Caudate nucleus (tissue), 63 donors: ENCODE measurements at places on chromosomes 6 and 20.

- DNase-seq, result no peak
Measured at GRCh38 chr20:1619861-1620444, at the start of gene SIRPB1. SIRPB1 (minus strand) TSS chr20:1620009; CDS start chr20:1619944, 65 bp downstream.

DNA sequence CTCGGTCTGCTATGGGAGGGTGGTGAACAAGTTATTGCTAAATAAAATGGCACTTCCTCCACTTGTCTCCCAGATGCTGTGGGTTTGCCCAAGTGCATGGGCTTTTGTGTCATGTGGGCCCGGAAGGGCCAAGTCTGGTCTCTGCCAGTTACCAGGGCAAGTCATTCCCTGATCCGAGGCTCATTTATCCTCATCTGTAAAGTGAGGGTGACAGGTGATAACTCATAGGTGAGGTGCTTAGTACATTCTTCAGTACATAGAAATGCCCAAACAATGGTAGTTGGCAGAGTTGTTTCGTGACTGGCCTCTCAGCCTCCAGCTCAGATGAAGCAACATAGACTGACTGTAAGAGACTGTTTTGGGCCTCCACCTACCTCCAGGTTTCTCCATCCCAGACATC, 2.0 kb upstream of the MUCL3 start:
- no peak for DNase-seq

- DNase-seq, result no peak
Measured at GRCh38 chr6:13461805-13462204, 25.6 kb downstream of the GFOD1 start.

GRCh38 chr6:128572294-128572693, 51.9 kb upstream of the PTPRK start:
- DNase-seq, result no peak

GRCh38 chr20:48098099-48098498, 312.8 kb upstream of the SULF2 start:
- no peak for DNase-seq

DNA sequence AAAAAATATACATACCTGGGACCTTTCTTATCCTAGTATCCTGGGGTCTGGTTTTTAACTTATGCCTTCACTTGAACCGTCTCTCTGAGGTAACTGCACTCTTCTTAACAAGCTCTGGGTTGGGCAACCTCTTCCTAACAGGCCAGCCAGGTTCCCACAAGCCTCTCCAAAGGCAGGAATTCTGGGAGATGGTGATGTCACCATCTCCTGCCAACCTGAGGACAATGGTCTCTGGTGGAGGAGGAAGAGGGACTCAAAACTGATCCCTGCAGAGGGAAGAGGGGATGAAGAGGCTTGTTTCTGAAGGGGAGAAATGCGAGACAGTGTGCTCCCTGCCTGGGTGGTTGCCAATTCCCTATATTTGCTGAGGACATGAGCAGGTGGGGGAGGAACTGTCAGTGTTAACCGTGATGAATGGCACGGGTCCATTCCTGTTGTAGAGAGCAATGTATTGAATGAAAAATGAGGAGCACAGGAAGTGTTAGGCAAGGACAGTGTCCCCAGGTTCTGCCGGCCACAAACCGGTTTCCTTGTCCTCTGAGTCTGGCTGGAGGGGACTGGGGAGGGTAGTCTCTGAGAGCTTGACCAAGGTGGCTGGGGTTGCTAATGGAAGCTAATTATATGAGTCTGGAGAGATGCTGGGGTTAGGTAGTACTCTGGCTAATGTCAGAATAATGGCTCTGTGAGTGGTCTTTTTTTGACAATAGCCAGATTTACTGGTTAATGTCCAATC, 95.5 kb downstream of the KCNB1 start:
- no peak for DNase-seq
